ENCODE measurements at places on chromosomes 2 and 18.

DNA sequence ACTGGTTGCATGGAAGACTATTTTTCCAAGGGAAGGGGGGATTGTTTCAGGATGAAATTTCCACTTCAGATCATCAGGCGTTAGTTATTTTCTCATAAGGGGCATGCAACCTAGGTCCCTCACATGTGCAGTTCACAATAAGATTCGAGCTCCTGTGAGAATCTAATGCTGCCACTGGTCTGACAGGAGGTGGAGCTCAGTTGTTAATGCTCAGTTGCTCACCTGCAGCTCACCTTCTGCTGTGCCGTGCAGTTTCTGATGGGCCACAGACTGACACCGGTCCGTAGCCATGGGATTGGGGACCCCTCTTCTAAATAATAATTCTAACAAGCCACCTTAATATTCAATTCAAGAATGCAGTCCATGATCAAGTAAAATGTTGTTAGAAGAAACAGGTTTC, 34.9 kb downstream of the PLCL1 start:
- no peak for DNase-seq

DNA sequence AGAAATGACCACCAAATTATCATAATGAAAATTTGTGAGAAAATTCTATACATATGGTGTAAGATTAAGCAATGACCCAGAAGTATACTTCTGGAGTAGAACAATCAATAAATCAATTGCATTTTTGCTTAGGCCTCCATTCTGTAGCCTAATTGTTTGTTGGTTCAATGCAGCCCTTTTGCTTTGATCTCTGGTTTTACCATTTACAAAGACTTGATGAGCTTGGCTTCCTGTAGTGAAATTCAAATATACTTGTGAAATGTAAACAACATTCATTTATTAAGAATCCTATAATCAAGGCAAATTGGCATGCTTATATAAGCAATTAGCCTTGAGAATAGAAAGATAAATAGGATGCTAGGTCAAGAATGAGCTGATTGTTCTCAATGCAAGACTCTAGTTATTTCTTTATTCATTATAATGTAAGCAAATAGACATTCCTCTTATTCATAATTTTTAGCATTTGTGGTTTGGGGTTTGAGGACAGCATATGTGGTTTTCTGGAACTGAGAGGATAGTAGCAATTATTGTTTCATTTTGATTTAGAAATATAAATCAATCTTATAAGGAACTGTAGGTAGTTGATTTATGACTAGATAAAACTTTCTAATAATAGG, 9.7 kb downstream of the FMNL2 start:
- DNase-seq: no peak

GRCh38 chr2:38720613-38721241, 30.4 kb downstream of the SRSF7 start:
- no peak for DNase-seq

DNA sequence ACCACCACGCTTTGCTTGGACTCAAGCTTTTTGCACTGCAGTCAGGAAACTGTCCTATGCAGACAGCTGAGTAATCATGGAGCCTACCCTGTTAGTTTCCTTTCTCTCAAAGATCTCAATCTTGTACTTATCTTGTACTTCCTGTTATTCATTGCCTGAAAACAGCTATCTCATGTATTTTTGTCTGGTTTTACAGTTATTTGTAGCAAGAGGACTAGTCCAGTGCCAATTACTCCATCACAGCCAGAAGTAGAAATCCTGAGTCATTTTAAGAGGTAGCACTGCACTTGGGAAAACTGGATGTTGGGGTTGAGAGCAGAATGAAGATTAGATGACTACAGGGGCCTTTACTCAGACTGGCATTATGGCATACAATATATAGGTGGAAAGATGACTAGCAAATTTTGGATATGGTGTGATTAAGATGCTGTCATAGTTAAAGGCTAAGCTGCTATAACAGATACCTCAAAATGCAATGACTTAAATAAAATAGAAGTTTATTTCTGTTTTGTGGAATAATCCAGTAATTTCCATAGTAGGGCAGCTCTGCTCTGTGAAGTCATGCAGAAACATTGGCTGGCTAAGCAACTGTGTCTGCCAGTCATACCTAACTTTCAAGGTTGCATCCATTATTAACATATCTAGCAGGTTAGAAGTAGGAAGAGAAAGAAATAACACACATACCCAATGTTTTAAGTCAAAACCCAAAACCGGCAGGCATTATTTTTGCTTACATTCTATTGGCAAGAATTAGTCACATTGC, 21.1 kb upstream of the CHMP3 start:
- no peak for DNase-seq

DNA sequence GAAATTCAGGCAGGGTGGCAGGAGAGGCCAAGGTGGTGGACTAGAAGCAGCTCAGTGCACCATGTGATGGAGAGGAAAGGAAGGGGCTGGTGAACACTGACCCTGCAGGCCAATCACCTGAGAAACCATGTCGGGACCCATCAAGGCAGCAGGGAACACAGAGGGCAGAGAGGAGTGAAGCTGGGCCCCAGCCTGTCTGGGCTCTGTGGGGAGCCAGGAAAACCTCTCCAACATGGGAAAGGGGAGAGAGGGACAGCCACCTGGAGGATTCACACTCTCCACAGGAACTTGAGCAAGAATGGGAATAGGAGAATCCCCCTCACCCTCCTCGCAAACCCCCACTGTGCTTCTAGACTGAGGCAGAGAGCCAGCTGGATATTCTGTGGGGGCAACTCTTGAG, 85.5 kb upstream of the CYP26B1 start:
- DNase-seq: no peak

DNA sequence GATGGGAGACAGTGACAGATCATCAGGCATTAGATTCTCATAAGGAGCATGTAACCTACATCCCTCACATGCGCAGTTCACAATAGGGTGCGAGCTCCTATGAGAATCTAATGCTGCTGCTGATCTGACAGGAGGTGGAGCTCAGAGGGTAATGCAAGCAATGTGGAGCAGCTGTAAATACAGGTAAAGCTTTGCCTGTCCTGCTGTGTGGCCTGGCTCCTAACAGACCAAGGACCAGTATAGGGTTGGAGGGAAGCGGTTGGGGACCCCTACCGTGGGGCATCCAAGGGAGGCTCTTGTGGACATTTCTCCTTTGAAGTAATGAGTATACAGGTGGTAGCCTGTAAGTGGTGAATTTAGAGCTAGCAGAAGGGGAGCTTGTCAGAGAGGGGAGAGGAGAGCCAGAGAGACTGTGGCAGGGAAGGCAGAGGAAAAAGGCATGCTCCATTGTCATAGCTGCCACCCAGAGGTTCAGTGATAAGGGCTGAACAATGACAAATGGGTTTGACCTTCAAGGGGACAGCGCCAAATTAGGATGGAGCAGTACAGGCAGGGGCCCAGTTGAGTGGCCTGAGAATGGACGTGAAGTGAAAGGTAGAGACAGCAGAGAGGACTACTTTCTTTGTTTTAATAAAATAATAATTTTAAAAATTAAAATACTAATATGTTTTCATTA, 15.2 kb upstream of the TMBIM1 start:
- no peak for DNase-seq

DNA sequence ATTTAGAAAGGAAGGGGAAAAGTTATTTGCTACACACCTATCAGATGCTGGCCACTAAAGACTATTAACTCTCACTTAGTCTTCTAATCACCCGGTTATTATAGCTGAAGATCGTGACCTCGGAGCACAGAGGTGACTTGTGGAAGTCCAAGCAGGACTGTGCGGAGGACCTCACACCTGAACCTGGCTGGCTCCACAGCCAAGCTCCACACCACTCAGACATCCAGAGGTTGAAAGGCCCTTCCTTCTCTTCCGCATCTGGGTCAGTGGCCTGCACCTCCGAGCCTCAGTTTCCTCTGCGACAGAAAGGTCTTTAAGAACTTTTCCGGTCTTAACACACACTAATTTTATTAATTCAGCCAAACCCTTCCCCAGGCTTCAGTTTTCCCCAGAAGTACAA, 57.9 kb downstream of the TNS1 start:
- DNase-seq: no peak

- no peak for DNase-seq
Observed at GRCh38 chr2:8564475-8564874, 117.4 kb upstream of the ID2 start.

DNA sequence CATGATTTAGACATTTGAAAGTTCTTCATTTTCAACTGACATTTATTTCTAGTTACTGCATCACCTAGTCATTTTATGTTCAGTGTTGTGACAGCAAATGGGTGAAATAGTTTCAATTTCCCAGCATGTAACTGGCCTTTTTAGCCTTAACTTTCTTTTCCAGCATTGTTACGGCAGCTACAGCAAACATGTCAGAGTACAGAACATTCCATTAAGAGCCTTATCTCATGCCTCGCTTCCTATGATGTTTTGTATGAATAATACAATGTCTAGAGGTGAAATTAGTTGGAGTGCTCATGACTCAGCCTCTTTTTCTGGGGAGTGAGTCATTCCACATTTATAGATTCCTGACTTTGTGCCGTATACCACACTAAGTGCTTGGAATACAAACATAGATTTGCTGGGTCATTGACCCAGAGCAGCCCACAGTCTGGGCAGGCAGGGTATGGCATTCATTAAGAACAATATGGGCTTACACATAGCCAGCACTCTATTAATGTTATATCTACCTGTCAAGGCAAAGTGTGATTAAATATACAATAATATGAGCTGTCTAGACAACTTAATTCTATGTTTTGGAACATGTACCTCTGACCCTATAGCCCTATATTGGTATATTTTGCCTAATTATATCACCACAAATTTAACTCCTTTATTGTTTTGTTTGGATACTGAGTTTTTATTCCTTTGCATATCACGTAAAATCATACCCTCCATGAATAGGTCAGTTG, 72.2 kb downstream of the MAP2 start:
- DNase-seq: no peak

DNA sequence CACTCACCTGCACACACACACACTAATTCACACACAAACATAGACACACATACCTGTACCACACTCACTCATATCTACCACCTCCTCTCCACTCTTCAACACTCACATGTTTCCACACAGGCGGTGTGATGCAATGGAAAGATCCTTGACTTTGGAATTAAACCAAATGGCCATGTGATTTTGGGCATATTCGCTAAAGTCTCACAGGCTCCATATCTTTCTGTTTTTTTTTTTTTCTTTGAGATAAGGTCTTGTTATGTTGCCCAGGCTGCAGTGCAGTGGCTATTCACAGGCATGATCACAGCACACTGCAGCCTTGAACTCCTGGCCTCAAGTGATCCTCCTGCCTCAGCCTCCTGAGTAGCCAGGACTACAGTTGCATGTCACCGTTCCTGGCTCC, 91.1 kb upstream of the MEX3C start:
- no peak for DNase-seq

DNA sequence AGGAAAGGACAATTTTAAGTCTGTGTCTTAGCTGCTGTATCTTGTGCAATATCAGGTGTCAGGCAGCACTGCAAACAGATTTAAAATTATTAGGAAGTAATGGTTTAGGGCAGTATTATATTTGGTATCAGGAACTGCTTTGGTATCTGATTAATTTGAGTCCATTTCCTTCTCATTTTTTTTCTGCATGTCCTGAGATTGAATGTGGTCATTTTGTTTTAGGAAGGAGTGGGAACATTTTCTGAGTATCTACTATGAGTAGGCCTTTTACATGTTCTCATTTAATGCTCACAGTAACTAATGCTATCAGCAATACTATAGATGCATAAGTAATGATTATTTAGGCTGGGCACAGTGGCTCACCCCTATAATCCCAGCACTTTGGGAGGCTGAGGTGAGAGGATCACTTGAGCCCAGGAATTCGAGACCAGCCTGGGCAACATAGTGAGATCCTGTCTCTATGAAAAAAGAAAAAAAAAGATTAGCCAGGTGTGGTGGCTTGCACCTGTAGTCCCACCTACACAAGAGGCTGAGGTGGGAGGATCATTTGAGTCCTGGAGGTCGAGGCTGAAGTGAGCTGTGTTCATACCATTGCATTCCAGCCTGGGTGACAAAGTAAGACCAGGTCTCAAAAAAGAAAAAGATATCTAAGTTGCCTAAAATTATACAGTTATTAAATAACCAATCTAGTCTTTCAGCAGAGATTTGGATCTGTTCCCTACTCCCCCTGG, 4.7 kb downstream of the FMNL2 start:
- DNase-seq: no peak

DNA sequence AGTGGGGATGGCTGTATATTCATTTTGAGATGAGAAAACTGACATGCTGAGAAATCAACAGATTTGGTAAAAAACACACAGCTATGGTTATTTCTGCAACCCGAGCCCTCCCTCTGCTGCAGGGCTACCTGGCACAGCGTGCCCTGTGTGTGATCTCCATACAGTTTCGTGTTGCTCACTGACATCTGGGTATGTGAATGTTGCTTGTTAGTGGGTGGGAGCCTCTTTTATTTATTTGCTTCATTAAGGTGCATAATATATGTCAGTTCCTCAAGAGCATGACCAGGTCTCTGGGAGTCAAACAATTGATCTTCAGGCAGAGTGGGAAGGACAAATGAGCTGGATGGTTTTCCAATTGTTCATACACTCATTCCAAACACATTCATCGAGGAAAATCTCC, 139.1 kb upstream of the FHL2 start:
- DNase-seq: peak; percentile 14

- no peak for DNase-seq
Observed at GRCh38 chr18:40606996-40607395, 1348.0 kb upstream of the PIK3C3 start.

GRCh38 chr18:49999128-49999527, 185.8 kb upstream of the ACAA2 start:
- no peak for DNase-seq

DNA sequence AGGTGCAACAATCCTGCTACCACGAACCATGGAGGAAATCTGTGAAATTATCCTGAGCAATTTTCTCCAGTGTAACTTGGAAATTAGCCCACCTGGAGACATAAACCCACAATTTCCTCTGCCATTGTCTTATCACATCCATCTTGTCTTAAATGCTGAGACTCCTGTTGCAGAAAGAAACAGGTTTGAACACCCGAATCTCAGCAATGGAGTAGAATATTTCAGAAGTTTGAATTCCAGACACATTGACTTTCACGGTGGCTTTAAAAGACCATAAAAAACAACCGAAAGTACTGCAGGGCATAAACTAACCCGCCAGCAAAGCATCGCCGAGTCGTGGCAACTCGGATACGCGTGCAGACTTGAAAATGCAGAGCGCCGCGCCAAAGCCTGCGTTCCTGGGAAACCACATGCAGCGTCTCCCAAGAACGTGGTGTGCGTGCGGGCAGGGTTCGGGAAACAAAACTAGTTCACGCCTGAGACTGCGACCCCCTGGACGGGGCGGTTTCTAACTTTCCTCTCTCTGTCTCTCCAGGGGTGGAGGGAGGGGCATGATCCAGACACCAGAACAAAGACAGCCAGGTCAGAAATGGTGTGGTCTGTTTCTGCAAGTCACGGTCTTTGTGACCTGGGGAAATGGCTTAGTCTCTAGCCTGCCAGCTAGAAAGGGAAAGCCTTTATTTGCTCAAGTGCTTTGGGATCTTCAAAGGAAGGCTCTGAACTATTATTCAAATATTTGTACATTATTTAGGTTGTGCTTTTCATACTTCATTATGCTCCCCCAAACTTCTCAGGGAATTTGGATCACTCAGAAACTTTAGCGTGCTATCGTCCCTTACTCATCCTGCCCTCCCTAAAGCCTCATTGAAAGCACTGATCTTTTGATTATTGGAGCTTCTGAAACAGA, 26.9 kb upstream of the KCTD1 start:
- no peak for DNase-seq
